ENCODE measurements at places on chromosomes 13 and 19.

- DNase-seq: no peak
Measured at GRCh38 chr13:40194224-40194806, 472.1 kb downstream of the FOXO1 start.

DNA sequence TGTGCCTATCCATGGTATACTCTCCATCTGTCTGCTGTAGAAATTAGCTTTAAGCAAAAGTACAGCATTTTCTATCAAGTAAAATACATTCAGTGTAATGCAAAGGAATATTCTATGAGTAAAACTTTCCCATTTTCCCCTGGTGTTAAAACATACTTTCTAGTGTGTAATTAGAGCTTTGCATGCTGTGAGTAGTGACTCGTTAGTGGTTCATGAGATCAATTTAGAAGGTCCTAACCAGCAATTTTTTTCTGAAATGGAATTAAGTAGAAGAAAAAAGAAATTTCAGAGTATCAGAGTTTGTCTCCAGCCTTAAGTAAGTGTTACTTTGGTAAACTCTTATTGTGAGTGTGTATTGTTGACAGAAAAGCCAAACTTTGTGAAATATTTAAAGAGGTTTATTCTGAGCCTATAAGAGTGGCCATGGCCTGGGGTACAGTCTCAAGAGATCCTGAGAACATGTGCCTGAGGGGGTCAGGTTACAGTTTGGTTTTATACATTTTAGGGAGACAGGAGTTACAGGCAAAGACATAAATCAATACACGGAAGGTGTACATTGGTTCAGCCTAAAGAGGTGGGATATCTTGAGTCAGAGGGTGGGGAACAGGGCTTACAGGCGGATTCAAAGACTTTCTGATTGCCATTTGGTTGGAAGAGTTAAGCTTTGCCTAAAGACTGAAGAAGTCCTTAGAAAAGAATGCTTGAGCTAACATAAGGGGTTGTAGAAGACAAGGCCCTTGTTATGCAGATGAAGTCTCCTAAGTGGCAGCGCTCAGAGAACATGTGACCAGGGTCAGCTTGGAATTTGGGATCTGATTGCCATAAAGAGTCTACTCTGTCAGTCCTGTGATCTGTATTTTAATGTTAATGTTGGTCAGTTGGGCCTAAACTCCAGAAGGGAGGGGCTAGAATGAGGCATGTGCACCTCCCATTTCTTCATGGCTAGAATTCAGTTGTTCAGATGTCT is 25.5 kb downstream of the FAM187B start:
- DNase-seq: no peak

DNA sequence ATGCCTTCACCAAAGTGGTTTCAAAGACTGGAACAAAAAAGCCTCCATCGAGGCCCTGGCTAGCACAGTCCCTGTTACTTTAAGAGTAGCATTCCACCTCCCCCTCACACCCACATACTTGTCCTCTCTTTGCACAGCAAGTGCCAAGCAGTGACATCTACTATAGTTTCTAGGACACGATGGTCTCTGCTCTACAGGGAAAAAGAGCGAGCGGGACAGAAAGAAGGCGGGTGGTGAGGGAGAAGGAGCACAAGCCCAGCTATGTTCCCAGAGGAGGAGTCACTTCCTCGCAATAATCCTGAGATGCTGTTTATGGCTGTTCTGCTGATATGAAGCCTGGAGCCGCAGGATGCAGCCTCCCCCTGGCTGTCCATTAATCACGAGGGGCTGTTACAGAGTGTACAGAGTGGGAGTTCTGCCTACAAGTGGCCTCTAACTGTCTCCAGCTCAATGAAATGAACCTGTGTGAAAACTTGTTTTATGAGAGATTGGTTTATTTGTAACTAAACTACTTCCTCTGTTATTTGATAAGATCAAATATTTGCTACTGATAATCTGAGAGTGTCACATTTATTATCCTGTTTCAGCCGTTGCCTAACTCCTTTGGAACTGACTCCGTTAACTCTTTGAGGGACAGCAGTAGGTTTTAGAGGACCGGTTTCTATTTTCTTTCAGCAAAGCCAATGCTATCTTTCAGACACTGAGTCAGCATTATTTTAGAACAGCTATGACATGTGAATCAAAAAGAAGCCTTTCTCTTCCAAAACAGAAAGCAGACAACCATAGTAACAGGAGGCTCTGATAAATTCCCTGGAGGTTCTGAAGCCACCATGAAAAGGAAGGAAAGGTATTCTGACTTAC is 208.0 kb downstream of the SPRY2 start:
- no peak for DNase-seq

- DNase-seq: peak; percentile 82
Measured at GRCh38 chr19:6772028-6772865, at the start of gene VAV1. Gene VAV1, plus strand, starts transcription at chr19:6772708. Its CDS starts 100 bp downstream, at chr19:6772808.

GRCh38 chr19:29573486-29573885 is 32.6 kb upstream of the POP4 start:
- no peak for DNase-seq

- no peak for DNase-seq
Measured at GRCh38 chr13:23725922-23726321, 155.7 kb downstream of the TNFRSF19 start.

GRCh38 chr13:88958821-88959220 is 1287.7 kb downstream of the SLITRK5 start:
- no peak for DNase-seq
